ENCODE measurements at places on chromosomes 1 and 21.

- no peak for DNase-seq
Measured at GRCh38 chr1:66777831-66778230, 23.2 kb downstream of the INSL5 start.

- DNase-seq, result no peak
Measured at GRCh38 chr1:234584926-234585325, 25.1 kb downstream of the IRF2BP2 start.

- DNase-seq, result no peak
Measured at GRCh38 chr1:47395433-47395832, 20.7 kb upstream of the FOXE3 start.

- DNase-seq, result no peak
Measured at GRCh38 chr1:7474786-7475502, 296.2 kb upstream of the VAMP3 start.

- DNase-seq, result no peak
Measured at GRCh38 chr1:156958247-156958714, 37.8 kb downstream of the LRRC71 start.

- no peak for DNase-seq
Measured at GRCh38 chr1:226606311-226607267, 58.0 kb downstream of the STUM start.

DNA sequence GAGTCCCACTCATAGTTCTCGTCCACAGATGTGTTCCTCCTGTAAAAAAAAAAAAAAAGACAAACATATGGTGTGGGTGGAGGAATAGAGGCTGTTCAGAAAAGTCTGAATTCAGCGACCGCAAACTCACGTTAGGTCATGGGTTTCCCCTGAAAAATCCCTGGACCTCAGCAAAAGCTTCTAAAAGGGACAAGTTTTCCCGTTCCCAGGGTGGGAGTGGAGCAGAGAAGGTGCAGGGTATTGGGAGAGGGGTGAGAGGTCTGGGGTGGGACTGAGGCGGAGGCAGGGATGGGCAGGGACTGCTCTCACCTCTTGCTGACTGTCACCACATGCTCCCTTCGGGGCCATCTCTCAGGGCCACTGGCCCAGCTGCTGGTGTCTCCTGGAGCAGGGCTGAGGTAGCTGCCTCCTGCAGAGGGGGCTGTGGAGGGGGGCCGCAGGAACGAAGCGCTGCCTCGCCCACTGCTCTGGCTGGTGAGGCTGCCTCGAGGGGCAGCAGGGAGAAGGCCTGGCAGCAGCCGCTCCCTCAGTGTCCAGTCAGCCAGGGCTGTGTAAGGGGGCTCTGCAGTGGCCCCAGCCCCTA lies 2.6 kb upstream of the TAGLN2 start:
- no peak for DNase-seq

- DNase-seq, result no peak
Measured at GRCh38 chr1:234918181-234918841, 210.3 kb downstream of the TOMM20 start.

DNA sequence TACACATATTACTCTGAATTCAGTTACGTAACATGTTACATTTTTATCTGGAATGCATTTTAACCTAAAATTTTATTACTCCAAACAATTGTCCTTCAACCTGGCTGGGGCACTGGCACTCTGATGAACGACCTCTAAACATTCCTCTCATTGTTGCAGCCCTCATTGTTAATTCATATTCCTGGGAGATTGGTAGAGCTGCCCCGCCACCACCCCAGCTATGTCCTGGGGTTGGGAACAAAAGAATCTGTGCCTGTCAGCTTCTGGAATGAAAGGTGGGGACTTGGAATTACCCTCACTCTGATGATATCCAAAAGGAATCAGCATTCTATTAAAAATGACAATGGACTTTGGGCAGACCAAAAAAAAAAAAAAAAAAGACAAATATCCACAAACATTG lies 38.0 kb upstream of the DESI2 start:
- DNase-seq, result no peak

GRCh38 chr1:211891708-211892107 lies 61.1 kb upstream of the LPGAT1 start:
- no peak for DNase-seq

DNA sequence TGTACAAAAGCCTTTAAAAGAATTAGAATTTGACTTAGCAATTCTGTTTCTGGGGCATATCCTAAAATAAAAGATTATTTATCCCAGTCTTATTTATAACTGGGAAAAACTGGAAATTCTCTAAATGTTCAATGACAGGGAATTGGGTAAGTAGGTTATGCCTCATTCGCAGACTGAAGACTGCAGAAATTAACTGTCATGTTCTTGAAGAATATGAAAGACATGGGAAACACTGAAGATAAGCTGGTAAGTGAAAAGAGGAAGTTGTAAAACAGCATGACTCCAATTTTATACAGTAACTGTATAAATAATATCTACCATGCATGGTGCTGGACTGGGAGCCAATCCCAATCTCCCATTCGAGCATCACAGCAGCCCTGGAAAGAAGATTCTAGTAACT lies 50.6 kb upstream of the SLC2A1 start:
- DNase-seq, result no peak

DNA sequence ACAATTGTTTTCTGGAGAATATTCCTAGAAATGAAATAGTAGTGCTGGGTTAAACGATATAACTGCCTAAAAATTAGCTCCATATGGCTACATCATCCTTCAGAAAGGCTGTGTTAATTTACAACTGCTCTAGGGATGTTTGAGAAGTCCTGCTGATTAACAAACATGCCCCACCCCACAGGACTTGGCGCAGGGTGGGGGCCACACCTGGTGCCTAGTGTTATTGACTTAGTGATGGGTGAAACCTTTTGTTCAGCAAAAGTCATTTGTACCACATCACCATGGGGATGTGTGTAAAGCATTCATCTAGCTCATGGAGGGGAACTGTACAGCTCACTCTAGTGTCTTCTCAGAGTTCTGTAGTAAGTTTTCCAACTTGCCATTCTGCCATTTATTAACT lies 492.8 kb downstream of the CAMTA1 start:
- no peak for DNase-seq

GRCh38 chr1:234734412-234734835 lies 124.4 kb upstream of the IRF2BP2 start:
- DNase-seq, result no peak

GRCh38 chr1:155196893-155197638 lies 10.6 kb downstream of the THBS3 start:
- DNase-seq, result no peak

- DNase-seq, result no peak
Measured at GRCh38 chr1:185420588-185421081, 103.6 kb upstream of the IVNS1ABP start.

GRCh38 chr1:45854724-45855123 lies 51.3 kb downstream of the MAST2 start:
- no peak for DNase-seq

DNA sequence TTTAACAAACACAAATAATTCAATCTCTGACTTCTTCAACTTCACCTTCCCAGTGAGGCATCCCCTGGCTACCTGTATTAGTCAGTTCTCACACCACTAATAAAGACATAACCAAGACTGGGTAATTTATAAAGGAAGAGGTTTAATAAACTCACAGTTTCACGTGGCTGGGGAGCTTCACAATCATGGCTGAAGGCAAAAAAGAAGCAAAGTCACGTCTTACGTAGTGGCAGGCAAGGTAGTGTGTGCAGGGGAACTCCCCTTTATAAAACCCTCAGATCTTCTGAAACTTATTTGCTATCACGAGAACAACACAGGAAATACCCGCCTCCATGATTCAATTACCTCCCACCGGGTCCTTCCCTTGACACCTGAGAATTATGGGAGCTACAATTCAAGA lies 478.5 kb downstream of the ADGRL2 start:
- DNase-seq, result no peak

GRCh38 chr1:155884031-155884960 lies 24.9 kb downstream of the SYT11 start:
- no peak for DNase-seq

DNA sequence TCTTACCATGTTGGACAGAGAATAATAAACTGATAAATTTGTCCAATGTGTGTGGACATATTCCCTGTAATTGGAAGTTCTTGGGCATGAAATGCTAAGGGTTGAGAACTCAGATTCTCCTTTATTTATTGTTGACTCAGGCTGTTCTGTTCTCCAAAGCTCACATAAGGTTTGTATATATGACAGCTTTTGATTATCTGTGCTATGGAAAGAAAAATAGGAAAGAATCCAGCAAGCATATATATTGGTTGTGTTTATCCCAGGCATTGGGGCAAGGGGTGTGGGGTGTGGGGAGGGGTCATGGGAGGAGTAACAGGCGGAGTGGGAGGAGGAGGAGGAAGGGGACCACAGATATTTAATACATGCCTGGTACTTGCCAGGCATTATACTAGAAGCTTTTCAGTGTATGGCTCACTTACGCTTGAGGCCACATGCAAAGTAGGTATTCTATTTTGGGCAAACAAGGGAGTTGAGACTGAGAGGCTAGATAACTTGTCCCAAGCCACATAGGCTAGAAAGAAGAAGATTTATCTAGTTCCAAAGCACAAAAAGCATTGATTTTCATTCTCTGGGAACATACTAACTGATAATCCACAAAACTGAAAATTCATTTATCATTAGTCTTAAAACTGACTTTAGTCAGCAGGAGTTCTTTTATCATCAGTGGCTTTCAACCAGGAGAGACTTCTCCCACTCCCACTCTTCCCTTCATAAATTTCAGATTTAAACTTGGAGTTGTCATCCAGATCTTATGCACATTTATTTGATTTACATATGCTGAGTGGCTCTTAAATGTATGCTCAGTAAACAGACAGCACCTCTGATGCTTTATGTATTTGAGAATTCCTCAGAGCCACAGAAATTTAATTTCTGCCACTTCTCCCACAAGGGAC lies 27.2 kb downstream of the NGF start:
- DNase-seq, result no peak

DNA sequence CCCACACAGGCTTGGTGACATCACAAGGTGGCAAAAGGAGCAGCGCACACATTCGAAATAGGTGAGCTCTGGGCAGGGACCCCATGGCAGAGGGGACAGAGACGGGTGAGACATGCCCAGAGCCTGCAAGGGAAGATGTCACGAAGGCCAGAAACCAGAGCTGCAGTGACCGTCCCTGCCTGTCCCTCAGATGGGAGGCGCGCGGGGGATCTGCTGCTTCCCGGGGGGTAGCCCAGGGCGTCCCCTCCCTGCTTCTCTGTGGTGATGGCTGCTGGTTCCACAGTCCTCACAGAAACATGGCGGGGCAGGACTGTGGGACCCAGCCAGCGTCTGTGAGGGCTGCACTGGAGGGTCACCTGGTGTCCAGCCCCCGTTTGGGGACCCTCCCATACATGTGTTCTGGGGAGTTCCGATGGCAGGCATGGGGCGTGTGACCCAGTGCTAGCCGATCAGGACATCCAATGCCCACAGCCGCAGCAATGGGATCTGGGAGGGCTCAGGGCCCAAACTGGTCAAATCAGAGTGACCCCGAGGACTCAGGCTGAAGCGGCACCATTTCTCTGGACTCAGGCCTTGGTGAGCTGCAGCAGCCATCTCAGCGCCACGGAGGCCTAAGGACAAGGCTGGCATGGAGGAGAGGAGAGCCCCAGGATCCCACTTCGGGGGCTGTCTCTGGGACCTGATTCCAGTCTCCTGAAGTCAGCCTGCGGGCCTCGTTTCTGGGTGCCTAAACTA lies 20.7 kb upstream of the SPSB1 start:
- DNase-seq, result no peak

DNA sequence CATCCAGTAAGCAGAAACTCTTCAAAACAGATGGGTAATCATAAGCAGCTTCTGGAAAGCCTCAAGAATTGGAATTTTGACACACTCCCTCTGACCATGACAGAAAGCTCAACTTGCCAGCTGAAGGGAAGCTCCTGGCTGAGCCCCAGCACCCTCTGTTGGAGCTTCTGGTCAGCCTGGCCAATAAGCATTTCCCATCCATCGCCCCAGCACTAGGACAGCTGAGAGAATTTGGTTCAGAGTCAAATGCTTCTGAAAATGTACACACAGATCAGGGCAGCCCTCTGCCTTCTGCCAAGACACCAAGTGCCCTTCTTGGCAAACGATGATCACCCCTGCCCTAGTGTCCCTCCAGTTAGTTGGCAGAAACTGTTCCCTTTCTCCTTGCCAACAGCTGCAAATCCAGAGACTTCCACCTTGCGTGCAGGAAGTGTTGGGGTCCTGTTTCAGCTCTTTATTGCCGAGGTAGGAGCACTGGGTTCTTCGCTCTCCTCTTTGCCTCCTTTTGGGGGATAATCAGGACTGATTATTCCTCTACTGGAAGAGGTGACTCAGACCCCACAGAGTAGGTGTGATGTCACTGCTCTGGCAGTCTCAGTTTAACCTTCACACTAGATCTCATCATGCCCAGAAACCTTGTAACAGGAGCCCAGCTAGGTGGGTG lies 11.9 kb downstream of the PIGV start:
- peak; percentile 22 for DNase-seq

DNA sequence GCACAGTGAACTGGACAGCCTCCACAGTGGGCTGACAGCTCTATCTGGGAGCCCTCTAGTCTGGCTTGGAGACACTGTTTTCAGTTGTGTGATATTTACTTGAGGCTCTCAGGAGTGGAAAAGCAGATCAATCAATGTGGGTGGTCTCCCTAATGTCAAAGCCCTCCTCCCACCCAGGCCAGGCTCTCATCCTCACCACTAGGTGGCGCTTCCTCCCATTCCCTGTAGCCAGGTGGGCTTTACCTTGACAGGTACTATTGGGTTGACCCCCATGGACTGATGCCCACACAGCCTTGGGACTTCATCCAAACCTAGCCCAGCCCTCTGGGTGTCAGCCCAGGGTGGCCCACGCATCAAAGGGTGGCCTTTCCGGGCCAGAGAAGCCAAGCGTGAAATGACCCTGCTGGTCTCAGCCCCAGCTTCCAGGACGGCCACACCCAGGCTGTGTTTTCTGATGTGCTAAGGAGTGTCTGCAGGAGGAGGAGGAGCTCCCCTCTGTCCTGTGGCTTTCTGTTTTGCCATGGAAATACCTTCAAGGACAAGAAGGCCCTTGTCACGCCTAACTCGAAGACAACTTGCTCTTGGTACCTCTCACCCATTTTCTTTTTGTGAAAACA lies 54.0 kb downstream of the CLIC6 start:
- peak; percentile 31 for DNase-seq

DNA sequence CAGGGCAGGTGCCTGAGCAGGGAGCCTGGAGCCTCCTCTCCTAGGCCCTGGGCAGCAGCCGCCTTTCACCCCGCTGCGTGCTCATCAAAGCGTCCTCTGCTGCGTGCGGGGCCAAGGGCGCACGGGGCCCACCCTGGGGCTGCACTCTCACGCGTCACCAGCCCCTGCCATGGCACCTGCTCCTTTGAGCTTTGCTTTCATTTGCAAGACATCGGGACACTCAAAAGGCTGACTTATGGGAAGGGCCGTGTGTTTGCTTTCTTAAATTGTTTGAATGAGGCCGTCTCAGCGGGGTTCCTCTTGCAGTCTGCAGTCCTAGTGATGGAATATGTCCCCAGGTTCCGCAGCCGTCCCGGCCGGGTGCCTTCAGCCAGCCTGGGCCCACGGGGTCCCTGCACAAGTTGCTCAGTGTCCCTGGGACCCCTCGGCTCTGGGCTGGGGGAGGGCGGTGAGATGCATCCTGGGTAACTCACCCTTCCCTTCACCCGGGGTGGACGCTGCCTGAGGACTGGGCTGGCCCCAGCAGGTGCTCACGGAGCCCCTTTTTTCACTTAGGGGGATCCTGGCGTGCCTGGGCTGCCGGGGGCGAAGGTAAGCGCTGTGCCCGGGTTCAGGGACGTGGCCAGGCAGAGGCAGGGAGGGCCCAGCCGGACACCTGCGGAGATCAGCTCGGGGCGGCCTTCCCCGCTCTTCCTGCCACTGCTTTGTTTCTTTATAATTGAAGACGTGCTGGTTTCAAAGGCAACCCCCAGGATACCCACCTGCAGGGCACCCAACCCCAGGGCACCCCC lies 53.1 kb downstream of the SLC19A1 start:
- no peak for DNase-seq

- DNase-seq, result no peak
Measured at GRCh38 chr21:9008636-9009035, 1512.7 kb upstream of the TPTE start.

All from stimulated activated CD4-positive, alpha-beta T cell treated with anti-CD3 and anti-CD28 coated beads, Interleukin-4, amount 100 ng/mL, for 24 hours (primary cell).